GM12892 (cell line): ENCODE measurements at places on chromosomes 7 and 10.

- DNase-seq = no peak
Measured at GRCh38 chr10:68327889-68328786, 3.7 kb upstream of the HNRNPH3 start.

DNA sequence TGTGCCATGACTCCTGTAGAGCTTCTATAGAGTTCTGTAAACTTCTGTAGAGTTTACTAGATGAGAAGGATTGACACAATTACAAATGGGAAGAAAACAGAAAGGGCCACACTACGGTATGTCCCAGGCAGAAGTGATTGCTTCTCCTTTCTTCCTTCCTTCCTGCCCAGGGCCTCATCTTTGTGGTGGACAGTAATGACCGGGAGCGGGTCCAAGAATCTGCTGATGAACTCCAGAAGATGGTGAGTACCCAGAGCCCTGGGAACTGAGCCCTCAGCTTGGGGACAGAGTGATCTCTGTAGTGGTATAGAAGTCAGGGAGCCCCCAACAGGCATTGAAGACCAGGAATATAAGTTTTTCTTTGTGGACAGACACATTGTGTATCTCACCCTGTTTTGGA is 1.7 kb downstream of the ARF5 start:
- DNase-seq = no peak

- DNase-seq = no peak
Measured at GRCh38 chr10:18240185-18240882, 100.1 kb downstream of the CACNB2 start.

DNA sequence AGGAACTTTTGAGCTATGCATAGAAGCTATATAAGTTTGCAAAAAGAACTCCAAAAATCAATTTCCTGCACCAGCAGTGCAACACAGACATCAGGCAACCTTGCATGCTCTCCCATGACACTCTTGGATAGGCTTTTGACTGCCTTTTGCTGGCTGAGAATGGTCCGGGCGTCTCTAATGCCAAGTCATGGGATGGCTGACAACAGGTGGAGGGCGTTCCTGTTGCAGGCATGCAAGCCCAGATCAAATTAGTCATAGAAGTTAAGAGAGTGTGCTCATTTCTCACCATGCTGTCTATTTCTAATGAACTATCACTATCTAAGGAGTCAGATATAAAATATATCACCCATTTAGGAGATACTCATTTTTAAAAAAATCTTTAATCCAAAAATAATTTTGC is 8.4 kb downstream of the PLCE1 start:
- no peak for DNase-seq

DNA sequence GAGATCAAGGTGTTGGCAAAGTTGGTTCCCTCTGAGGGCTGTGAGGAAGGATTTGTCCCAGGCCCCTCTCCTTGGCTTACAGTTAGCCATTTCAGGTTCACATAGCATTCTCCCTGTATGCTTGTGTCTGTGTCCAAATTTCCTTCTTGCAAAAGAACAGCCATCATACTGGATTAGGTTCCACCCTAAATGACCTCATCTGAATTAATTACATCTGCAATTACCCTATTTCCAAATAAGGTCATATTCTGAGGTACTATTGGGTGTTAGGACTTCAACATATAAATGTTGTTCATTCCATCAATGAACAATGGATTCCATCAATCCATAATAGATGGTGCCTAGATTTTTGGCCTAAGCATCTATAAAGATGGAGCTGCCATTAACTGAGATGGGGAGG is 16.2 kb upstream of the LRRC17 start:
- DNase-seq = no peak

- DNase-seq = no peak
Measured at GRCh38 chr10:2367083-2367482, 629.8 kb upstream of the ADARB2 start.

DNA sequence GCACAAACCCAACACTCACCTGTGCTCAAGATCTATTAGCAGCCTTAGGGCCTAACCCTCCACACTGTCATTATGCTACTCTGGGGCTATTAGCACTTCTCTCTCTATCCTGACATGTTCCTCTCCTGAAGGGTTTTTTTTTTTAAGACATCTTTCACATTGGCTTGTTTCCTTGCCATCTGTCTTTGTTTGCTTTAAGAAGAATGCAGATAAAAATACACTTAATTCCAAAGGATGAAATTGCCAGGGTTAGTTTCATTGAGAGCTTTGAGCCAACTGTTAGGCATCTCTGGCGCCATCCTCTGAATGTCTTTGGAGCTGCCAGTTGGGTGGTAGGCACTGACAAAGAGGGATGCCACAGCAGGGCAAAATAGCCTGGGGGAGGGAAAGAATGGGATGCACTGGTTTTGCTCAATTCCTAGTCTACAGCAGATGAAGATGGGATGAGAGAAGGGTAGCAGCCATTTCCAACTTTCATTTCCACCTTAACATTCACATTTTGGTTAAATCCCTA is 399.2 kb downstream of the SORCS1 start:
- DNase-seq = no peak

GRCh38 chr10:128727114-128727513 is 600.9 kb upstream of the MKI67 start:
- no peak for DNase-seq

- no peak for DNase-seq
Measured at GRCh38 chr10:86687750-86688149, 19.4 kb downstream of the LDB3 start.

GRCh38 chr7:80284855-80285254 is 150.2 kb downstream of the GNAI1 start:
- DNase-seq = no peak

DNA sequence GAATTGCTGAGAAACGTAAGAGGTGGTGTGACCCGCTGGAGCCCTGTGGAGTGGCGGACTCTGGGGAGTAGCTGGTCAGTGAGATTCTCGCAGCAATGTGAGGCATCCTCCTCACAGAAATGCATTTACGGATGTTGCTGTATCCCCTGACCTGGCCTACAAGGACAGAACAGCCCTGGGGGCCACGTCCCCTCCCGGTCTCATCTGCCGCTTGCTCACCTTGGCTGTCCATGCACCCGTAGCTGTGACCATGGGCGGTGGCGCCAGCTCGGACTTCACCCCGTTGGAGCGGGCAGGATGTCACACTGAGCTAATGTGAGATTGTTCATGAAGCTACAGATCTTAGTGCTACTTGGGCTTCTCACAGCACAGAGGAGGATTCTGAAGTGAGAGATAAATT is 193.8 kb downstream of the EBF3 start:
- DNase-seq = no peak

DNA sequence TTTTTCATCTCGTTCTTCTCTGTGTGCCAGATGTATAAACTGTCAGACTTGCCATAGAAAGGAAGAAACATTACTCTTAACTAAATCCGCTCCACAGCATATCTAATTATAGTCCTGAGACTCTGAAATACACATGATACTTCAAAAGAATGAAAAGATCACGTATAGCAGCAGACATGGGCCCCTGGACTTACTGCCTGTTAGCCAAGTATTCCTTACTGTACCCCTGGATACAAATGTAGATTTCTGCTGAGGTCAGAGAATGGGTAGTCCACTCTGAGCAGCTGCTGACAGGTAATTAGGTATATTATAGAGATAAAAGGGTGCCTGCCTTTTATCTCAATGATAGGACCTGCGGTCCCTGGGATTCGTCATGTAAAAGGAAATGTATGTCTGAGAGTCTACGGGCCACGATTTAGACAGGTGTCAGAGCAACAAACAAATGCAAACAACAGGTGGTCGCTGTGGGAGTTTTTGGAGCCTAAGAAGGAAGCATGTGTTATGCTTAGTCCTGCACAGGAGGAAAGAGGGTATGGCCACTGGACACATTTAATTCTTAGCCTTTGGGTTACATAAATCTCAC is 69.4 kb downstream of the VOPP1 start:
- no peak for DNase-seq

DNA sequence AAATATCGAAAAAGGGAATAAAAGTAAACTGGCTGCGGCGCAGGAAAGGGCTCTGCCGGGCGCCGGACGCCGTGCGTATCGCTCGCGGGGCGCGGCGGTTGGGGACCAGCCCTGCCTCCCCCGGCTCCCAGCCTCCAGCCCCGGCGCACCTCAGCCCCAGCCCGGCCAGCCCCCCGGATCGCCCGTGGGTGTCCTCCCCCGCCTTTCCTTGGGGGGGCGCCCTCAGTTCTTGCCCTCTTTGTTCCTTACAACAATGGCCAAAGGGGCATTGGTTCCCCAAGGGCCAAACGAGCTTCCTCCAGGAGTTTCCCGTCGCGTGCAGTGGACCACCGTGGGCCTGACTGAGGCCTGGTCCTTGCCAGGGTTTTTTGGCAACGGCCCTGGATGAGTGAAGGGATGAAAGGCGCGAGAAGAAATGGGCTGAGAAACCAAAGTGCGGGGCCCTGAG is 1.2 kb downstream of the MACROH2A2 start:
- DNase-seq = no peak

GRCh38 chr10:126905776-126906703 is 812 bp downstream of the DOCK1 start:
- no peak for DNase-seq

- DNase-seq = no peak
Measured at GRCh38 chr7:109094-109493, 83.3 kb upstream of the FAM20C start.

GRCh38 chr7:5750031-5750653 is 31.3 kb downstream of the RNF216 start:
- no peak for DNase-seq

GRCh38 chr10:91023700-91024398 is 103.0 kb upstream of the ANKRD1 start:
- DNase-seq = no peak

DNA sequence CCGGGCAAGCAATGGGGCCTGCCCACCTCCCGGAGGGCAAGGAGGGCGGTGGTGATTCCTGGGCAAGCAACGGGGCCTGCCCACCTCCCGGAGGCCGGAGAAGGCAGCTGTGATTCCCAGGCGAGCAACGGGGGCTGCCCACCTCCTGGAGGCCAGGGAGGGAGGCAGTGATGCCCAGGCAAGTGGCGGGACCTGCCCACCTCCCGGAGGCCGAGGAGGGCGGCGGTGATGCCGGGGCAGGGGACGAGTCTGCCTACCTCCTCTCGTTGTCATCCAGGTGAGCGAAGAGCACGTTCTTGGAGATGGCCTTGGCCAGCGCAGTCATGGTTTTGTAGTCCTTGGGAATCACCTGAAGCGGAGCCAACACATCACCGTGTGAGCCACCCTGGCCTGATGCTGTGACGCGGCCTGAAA is 49.5 kb upstream of the DNAAF5 start:
- no peak for DNase-seq

- no peak for DNase-seq
Measured at GRCh38 chr10:944034-944831, 12.7 kb upstream of the LARP4B start.

DNA sequence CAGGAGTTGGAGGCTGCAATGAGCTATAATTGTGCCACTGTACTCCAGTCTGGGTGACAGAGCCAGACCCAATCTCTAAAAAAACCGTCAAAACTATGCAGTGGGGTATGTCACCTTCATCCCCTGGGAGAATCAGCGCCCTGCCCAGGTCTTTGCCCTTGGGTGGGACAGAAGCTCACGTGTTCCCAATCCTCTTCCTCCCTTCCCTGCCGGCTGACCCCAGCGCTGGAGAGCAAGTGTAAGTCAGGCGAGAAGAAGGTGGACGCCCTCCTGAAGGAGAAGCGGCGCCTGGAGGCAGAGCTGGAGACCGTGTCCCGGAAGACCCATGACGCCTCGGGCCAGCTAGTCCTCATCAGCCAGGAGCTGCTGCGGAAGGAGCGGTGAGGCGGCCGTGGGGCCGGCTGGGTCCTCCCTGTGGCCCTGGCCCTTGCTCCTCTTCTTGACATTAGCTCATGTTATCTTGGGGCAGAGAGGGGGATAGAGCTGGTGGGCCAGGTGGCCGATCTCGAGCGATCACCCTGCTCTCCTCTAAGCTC is 64.8 kb upstream of the GTF2IRD1 start:
- no peak for DNase-seq

DNA sequence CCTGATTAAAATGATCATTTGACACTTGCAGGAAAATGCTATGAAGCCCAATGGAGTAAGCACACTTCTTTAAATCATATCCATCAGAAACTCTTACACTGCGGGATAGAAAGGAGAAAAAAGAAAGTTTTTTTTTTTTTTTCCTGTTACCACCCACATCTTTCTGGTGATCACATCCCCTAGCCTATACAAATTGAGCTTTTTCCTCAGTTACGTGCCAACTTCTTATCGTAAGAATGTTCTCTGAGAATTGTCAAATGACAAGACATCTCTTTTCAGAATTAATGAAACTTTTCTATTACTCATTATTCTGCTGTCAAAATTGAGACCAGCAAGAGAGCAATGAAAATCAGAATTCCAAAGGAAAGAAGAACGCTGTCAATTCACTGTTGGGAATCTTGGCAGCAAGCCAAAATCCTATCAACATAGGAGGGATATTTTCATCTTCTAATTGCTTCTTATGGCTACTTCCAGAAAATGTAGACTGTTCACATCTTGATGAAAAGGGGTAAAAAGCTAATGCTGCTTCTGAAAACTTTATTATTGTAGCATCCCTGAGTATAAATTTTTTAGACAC is 179.5 kb downstream of the ADAM12 start:
- DNase-seq = no peak

GRCh38 chr7:139893461-139893860 is 64.4 kb downstream of the TBXAS1 start:
- no peak for DNase-seq

GRCh38 chr7:46881507-46882127 is 700.3 kb downstream of the TNS3 start:
- no peak for DNase-seq

GRCh38 chr7:35348611-35349400 is 94.9 kb upstream of the TBX20 start:
- DNase-seq = no peak

GRCh38 chr7:80722616-80723195 is 84.3 kb downstream of the CD36 start:
- DNase-seq = no peak

DNA sequence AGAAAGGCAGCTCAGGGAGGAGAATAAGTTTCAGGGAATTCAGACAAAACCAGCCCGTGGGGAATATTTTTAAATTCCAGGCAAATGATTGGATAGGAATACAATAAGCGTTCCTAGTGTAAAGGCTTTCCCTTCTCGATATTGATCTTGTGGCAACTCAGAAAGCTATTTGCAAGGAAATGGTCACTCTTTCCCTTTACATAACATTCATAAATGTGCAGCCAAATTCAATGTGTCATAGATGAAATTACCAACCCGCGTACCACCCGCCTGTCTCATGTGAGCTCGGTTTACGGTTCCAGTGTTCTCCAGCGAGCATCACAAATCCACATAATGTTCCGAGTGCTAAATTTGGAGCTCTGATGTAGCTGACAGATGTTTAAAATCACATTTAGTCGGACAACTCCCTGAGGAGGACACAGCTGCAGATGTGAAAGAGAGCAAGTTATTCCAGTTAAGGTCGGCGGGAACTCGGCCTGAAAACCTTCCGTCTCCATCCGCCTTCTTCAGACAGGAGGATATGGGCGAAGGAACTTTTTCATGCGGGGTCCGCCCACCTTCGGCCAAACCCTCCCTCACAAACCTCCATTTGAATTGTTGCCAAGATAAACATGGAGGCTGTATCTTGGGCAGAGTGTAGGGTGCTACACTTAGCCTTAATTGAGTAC is 327.0 kb downstream of the RNLS start:
- DNase-seq = no peak

GRCh38 chr10:53358536-53358935 is 586.0 kb upstream of the MBL2 start:
- no peak for DNase-seq
